Naive thymus-derived CD4-positive, alpha-beta T cell (primary cell): ENCODE measurements at places on chromosomes 3 and 15. TPM values are rescaled to one million over a fixed set of nuclear protein-coding genes. Genes with fewer than 3 reads are reported as not detected.

The OR5H2 gene
- not detected for total RNA-seq

The GPR62 gene
- total RNA-seq: not detected

The DPPA4 gene
- not detected in 2 replicates for total RNA-seq

DNA sequence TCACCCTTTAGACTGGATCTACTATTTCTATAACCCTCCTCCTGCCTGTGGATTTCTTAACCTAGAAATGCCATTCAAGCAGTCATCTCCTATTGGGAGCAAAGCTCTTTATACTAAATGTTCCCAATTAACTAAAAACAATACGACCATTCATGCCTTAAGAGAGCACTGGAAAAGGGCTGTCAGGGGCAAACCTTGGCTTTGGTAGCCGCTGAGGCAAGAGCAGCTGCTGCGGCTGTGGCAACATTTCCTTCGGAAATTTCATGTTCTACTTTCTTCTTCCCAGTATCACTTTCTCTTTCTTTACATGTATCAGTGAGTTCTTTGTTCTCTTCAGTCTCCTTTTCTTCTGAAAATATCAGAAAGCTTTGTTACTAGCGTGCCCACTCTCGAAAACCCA lies 56.3 kb upstream of the CSPG5 start:
- no peak overlapping the region for H3K27ac ChIP-seq
- peaks cover 20% of the 10 kb centered on the region for H3K36me3 ChIP-seq
- H3K27me3 ChIP-seq: no peaks in the 10 kb centered on the region
- no peaks in the 10 kb centered on the region for H3K4me1 ChIP-seq
- no peak for DNase-seq

- no peaks in the 10 kb centered on the region for H3K27me3 ChIP-seq
- no peak overlapping the region for H3K4me3 ChIP-seq
- no peak for DNase-seq
- no peaks in the 10 kb centered on the region for H3K36me3 ChIP-seq
- H3K4me1 ChIP-seq: no peaks in the 10 kb centered on the region
Observed at GRCh38 chr3:88090681-88091080, 31.6 kb downstream of the ZNF654 start.

- DNase-seq: no peak
- no peaks in the 10 kb centered on the region for H3K4me1 ChIP-seq
- H3K36me3 ChIP-seq: peaks cover 37% of the 10 kb centered on the region
- no peak overlapping the region for H3K4me3 ChIP-seq
- no peaks in the 10 kb centered on the region for H3K27me3 ChIP-seq
Observed at GRCh38 chr3:71689291-71689690, 35.9 kb downstream of the EIF4E3 start.
